ENCODE measurements at places on chromosomes 1 and 21.

DNA sequence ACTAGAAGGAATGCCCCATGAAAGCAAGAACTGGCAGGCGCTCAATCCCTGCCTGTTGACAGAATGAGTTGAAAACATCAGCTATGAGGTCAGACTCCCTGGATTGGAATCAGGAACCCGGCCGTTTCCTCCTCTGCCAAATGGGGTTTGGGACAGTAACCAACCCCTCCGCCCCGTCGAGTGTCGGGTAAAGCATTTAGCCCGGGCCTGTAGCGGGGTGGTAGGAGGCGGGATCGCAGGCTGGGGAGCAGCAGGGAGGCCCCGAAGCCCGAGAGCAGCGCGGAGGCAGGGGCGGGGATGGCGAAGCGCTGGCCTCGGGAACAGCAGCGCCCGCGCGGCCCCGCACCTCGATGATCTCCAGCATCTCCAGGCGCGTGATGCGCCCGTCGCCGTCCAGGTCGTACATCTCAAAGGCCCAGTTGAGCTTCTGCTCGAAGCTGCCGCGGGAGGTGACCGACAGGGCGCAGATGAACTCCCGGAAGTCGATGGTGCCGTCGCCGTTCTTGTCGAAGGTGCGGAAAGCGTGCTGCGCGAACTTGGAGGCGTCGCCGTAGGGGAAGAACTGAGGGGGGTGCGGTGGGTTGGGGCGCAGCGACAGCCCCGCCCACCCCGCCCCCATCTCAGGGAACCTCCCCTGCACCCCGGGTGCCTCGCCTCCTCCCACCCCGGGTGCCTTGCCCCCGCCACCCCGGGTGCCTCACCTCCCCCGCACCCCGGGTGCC lies 7.5 kb downstream of the HPCAL4 start:
- no peak for DNase-seq

DNA sequence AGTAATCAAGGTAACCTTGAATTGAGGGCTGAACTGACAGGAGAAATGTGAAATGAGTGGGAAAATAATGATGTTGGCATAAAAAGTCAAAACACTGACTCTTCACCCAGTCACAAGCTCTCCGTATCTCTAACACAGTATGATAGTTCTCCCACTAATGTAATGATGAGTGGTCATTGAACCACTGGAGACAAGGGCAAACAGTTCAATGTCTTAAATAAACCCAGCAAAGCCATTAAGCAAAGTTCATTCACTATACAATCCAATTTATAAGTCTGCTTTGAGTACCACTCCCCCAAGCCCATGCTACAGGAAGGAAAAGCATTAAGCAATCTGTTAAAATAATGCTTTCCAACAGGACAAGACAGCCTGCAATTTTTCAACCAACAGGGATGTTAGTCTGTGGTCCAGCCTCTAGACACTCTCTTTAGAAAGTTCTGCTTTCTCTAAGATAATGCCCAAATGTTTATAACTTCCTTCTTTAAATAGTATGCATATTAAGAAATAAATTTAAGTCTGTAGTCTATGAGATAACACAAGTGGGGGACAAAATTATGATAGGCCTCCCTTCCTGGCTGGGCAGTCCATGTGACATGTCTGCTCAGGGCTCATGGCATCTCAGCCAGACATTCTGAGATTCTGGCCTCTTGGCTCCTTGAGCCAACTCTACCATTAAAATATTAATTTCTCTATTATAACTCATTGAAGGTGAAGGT lies 25.5 kb upstream of the DDAH1 start:
- DNase-seq, result no peak

- DNase-seq, result no peak
Measured at GRCh38 chr1:57897581-57897980, 473.7 kb upstream of the DAB1 start.

DNA sequence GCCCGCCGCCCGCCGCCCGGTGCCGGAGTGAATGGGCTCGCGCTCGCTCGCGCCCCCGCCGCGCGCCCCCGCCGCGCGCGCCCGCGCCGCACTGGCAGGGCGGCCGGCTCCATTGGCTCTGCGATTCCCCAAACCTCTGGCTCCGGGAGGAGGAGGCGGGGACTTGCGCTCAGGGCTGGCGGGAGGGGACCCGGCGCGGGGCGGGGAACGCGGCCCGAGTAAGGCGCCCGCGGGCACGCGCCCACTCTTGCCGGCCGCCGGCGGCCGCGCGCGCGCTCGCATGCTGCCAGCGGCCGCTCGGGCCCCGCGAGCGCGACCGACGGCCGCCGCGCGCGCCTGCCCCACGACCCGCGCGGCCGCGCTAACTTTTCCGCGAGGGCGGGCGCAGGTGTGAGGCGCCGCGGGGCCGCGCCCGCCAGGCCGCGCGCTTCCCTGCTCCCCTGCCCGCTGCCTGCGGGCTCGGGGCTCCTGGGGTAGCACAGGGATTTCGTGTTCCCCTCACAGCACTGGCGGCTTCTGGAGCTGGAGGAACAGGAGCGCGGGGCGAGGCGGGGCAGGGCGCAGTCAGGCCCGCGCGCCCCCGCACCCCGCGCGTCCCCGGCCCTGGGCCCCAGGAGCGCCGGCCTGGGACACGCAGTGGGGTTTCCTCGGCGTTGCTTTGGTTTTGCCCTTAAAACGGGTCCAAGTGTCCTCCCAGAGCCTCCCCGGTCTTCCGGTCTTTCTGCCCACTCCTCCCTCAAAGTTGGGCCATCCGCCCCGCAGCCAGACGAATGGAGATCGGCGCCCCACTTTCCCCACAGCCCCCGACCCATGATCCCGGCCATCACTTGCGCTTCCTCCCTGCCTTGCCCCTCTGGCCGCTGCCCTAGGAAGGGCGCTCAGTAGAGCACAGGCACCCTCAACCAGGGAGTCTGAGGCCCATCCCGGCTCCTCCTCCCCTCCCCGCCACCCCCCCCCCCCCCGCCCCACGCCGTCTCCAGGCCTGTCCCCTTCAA lies 101.5 kb downstream of the CASZ1 start:
- DNase-seq, result peak; percentile 25

- no peak for DNase-seq
Measured at GRCh38 chr1:53197291-53198200, 922 bp downstream of the CPT2 start.

- no peak for DNase-seq
Measured at GRCh38 chr1:95547005-95547404, 313.0 kb downstream of the RWDD3 start.

- no peak for DNase-seq
Measured at GRCh38 chr1:67816095-67816475, 17.2 kb downstream of the GNG12 start.

- no peak for DNase-seq
Measured at GRCh38 chr1:247551721-247552120, 2.8 kb downstream of the GCSAML start.

DNA sequence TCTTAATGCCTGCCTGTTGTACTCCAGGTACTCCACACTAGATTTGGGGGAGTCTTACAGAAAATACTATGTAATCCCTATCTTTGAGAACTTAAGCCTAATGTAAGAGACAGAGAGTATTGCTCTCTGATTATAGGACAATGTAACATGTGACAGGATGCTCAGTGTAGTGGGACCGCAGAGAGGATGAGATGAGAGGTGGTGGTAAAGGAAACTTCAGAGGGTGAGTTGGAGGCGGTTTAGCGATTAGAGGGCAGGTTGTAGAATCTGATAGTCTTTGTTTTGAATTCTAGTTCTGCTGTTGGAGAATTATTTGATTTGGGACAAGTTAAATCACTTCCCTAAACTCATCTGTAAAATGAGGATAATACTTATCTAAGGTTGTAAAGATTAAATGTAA lies 5.4 kb downstream of the SOAT1 start:
- DNase-seq, result no peak

DNA sequence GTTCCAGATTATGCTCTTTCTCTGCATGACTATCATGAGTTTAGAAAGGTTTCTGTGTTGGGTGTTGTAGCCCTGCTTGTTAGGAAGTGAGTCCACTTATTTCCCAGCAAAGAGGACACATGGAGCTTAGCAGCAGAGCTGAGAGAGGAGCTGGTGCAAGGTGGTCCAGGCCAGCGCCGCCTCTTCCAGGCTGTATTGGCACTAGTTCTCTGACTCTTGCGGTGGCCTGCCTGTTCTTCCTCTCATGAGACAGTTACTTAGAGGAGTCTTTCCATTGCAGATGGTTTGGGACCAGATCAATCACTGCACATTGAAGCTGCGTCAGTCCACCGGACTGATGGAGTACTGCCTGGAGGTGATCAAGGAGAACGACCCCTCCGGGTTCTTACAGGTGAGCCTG lies 38.0 kb downstream of the TRIM67 start:
- DNase-seq, result no peak

DNA sequence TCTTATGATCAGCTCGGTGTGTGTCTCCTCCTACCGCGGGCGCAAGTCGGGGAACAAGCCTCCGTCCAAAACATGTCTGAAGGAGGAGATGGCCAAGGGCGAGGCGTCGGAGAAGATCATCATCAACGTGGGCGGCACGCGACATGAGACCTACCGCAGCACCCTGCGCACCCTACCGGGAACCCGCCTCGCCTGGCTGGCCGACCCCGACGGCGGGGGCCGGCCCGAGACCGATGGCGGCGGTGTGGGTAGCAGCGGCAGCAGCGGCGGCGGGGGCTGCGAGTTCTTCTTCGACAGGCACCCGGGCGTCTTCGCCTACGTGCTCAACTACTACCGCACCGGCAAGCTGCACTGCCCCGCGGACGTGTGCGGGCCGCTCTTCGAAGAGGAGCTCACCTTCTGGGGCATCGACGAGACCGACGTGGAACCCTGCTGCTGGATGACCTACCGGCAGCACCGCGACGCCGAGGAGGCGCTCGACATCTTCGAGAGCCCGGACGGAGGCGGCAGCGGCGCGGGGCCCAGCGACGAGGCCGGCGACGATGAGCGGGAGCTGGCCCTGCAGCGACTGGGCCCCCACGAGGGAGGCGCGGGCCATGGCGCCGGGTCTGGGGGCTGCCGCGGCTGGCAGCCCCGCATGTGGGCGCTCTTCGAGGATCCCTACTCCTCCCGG lies 1.5 kb downstream of the KCNC4 start:
- no peak for DNase-seq

- DNase-seq, result no peak
Measured at GRCh38 chr21:35197992-35198431, 148.9 kb upstream of the RUNX1 start.

GRCh38 chr1:46718340-46718726 lies 581 bp downstream of the EFCAB14 start:
- no peak for DNase-seq

DNA sequence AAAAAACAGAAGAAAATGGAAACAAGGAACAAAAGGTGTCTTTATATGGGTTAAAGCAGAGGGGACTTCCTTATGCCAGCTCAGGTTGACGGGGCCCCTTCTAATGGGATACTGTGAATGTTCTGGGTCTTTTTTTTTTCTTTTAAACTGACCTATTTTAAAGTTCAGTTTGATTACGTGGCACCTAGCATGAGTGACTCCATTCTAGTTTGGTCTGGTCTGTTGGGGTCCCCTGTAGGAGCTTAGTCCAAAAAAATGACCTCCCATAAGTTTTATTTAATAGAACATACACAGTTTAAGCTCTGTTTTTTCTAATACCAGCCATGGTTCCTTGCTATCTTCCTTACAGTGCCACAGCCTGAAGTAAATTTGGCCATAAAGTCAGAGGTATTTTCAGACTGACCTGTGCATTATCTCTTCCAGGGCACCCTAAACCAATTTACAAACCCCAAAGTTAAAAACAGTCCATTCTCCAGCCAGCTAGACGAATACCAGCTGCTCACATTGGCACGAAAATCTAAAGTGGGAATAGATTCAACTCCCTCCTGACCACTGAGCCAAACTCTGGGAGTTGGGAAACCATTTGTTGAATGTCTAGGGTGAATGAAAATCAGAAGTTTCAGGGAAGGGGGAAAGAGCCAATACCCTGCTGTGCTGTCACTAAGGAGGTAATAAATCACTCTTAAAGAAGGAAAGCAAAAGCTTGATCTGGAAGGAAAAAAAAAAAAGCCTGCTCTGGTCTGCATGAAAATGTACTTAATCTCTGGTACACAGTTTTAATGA lies 42.4 kb downstream of the AKNAD1 start:
- DNase-seq, result no peak

GRCh38 chr1:173406783-173407230 lies 70.3 kb upstream of the PRDX6 start:
- no peak for DNase-seq

DNA sequence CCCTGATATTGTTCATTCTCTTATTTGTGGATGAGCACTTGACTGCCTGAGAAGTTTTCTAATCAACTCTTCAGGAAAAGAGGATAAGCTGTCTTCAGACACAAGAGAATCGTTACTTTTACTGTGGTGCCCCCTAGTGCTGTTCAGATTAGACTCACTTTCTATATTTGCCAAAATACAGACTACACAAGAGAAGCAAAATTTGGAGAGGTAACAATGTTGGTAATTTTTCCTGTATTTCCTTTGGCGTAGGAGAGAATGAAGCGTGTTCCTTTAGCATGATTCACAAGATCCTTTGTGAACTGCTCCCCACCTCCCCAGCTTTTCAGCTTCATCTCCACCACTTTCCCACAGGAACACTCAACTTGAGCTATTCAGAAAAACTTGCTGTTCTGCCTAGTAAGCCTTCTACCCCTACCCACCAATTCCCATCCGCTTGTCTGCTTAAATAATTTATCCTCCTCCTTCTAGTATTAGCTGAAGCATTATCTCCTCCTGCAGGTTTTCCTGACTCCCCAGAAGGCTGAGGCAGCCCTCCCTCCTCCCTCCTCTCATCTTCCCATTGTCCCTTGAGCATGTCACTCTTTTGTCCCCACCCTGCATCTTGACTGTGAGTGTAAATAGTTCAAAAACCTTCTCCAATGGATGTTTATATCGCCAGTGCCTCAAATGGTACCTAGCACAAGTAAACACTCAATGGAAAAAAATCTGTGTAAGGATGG lies 4.5 kb downstream of the TNFSF4 start:
- DNase-seq, result no peak

DNA sequence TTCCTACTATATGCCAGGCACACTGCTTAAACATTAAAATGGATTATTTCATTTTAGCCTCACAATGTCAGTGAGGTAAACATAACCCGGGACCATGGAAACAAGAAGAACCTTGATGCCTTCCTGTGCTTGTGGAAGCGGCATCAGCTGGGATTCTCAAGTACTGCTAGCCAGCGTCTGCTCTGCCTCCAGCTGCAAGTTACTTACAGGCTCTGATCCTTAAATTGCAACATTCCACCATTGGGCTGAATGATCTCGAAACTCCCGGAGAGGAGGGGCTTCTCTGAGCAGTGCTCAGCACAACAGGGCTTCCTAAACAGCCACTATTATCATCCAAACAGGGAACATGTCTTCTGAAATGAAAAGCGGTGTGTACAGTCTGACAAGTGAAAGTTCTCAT lies 6.7 kb upstream of the MAN1C1 start:
- no peak for DNase-seq

- no peak for DNase-seq
Measured at GRCh38 chr1:102434421-102434820, 437.7 kb upstream of the OLFM3 start.

GRCh38 chr1:233253832-233254331 lies 41.6 kb downstream of the PCNX2 start:
- no peak for DNase-seq
